ENCODE measurements at places on chromosomes 16 and 17. TPM values are rescaled to one million over a fixed set of nuclear protein-coding genes. Genes with fewer than 3 reads are reported as not detected.

Gene KLHL10
- total RNA-seq = 0.48 TPM

Gene SLC35G6
- not detected for total RNA-seq

Gene UNC13D
- 10.6 TPM for total RNA-seq

Gene CCL14
- 3.3 TPM for total RNA-seq

Gene MYCBPAP
- total RNA-seq = 1.3 TPM

Gene SLC5A11
- total RNA-seq = not detected

Gene SLC16A13
- total RNA-seq = 0.37 TPM

Gene TM4SF5
- total RNA-seq = not detected

Gene ADAD2
- total RNA-seq = 0.21 TPM

Gene USH1G
- 0.53 TPM for total RNA-seq

Gene PFN1
- 205 TPM for total RNA-seq

Gene NCBP3
- 42.0 TPM for total RNA-seq

Gene OR1A1
- not detected for total RNA-seq

Gene TUFM
- total RNA-seq = 44.4 TPM

Gene CD300LB
- total RNA-seq = not detected

Gene EPN3
- total RNA-seq = 4.4 TPM

Gene DNASE1L2
- total RNA-seq = 0.74 TPM

DNA sequence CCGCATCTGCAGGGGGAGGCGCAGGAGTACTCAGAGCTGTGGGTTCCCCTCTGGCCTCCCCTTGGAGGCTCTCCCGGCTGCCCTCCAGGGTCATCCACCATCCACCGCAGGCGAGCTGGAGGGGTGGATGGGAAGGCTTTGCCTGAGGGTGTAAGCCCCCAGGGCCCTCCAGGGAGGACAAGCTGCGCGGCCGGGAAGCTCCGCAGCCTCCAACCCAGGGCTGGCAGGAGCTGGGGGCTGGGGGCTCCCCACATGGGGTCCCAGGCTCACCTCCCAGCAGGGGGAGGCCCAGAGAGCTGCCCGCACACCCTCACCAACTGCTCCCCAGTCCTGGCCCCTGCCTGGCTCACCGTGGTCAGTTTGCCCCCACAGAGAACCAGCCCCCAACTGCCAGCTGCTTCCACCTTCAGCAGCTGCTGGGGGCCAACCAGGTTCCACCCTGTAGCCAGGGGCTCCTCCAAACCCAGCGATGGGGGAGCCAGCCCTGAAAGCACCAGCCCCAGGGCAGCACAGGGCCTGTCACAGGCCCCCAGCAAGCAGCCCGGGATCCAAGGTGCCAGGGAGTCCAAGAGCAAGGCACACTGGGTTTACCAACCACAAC is 19.8 kb upstream of the CHMP6 start:
- DNase-seq = no peak

DNA sequence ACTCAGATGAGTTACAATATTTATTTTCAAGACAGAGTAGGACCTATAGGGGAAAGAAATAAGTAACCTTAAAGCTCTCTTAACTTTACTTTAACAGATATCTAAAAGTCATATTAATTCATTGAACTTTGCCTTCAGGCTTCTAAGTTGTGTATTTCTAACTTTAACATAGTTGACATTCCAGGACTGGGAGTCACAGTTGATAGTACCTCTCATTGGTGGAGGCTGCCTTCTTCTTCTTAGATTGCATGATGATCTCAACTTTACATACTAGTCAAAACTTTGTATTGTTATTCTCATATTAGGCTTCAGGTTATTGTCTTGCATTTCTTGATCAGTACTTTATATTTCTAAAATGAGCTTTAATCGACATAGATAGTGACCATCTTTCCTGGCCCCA is 350.1 kb upstream of the KIF2B start:
- no peak for DNase-seq

DNA sequence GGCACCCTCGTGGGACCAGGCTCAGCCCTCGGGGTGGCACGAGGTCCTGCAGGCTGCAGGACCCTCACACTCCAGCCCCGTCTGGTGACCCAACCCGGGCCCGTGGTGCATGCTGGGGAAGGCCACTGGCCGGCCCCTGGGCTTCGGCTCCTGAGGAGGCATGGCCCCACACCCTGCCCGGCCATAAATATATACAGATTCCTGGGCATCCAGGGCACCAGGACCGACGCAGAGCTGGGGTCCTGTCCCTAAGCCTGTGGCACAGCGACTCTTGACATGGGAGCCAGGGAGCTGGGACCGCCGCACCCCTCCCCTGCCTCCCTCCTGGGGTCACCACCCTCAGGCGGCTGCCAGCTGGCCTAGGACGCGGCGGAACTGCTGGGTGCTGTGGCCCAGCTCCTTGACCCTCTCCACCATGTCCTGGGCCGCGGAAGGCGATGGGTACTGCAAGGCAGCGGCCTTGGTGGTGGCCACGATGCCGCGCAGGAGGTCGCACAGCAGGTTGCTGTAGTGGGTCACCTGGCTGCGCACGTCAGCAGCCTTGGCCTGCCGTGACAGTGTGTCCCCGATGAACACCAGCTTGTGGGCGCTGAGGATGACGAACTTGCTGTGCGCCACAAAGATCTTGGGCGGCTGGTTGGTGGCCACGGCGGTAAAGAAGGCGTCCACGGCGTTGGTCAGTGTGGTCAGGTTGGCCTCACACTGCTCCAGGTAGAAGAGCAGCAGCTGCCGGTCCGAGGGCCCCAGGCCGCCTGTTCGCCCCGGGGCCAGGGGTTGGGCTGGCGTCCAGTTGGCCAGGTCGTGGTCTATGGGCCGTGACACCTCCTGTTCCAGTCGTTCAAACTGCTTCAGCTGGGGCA is 10.6 kb downstream of the CTRB1 start:
- no peak for DNase-seq

GRCh38 chr17:43661699-43662412 is at the start of gene MEOX1:
Gene MEOX1 (minus strand): TSS chr17:43661922. CDS start chr17:43661534, 388 bp downstream.
- no peak for DNase-seq

GRCh38 chr16:21226749-21227148 is 6.8 kb upstream of the ANKS4B start:
- DNase-seq = no peak

DNA sequence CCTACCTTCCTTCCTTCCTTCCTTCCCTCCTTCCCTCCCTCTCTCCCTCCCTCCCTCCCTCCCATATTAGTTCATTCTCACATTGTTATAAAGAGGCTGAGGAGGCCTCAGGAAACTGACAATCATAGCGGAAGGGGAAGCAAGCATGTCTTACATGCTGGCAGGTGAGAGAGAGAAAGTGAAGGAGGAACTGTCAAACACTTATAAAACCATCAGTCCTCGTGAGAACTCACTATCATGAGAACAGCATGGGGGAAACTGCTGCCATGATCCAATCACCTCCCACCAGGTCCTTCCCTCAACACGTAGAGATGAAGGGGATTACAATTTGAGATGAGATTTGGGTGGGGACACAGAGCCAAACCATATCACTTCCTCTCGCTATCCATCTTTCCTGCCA is 281.6 kb upstream of the FOXF1 start:
- DNase-seq = no peak

- no peak for DNase-seq
Measured at GRCh38 chr17:48543854-48544348, 1.0 kb downstream of the HOXB2 start.

DNA sequence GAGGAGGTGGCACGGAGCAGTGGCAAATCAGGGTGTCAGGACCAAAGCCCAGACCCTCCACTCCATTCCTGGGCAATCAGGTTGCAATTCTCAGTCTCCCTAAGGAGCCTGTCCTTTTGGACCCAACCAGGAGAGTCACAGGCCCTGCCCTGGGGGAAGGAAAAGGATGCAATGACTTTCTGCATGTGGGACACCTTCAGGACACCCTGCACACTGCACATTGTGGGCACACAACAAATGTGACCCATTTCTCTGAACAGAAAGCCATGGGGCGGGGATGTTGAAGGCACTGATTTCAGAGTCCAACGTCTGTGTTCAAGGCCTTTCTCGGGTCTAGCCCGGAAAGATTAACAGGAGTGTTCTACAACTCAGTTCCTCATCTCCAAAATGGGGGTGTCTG is 286.2 kb upstream of the FOXF1 start:
- DNase-seq = no peak

GRCh38 chr17:33667052-33667509 is 374.0 kb upstream of the ASIC2 start:
- DNase-seq = no peak

DNA sequence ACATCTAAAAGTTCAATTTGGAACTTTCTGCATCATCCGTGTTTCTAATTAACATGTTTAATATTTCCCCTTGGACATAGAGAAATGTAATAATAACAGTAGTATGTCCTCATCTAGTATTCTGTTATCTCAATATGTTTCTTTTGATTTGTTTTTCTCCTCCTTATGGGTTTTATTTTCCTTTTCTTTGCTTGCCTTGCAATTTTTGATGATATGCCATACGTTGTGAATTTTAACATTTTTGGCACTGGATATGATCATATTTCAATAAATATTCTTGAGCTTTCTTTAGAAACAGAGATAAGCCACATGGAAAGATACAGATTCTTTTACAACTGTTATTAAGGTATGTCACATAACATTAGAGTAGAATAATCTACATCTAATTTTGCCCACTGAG is 1316.2 kb downstream of the CDH8 start:
- no peak for DNase-seq

DNA sequence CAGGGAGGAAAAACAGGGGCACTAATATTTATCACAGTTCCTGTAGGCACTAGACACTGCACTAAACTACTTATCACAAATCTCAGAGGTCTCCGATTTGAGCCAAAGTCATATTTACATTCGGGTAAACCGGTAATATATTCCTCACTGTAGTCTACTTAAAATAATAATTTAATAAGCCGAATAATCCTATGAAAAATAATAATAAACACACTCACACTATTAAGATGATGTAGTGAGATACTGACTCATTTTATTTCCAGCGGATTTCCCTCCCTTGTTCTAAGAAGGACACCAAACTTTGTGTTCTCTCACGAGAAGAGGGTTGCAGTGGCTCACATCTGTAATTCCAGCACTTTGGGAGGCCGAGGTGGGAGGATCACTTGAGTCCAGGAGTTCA is 36.6 kb upstream of the TNRC6A start:
- no peak for DNase-seq

GRCh38 chr16:86823888-86824671 is 245.7 kb downstream of the FOXL1 start:
- DNase-seq = no peak

- no peak for DNase-seq
Measured at GRCh38 chr16:3458278-3458851, 14.9 kb downstream of the NAA60 start.

- DNase-seq = no peak
Measured at GRCh38 chr16:83940630-83941378, 12.2 kb upstream of the OSGIN1 start.

- DNase-seq = no peak
Measured at GRCh38 chr17:31493656-31494155, 102.2 kb downstream of the RAB11FIP4 start.

DNA sequence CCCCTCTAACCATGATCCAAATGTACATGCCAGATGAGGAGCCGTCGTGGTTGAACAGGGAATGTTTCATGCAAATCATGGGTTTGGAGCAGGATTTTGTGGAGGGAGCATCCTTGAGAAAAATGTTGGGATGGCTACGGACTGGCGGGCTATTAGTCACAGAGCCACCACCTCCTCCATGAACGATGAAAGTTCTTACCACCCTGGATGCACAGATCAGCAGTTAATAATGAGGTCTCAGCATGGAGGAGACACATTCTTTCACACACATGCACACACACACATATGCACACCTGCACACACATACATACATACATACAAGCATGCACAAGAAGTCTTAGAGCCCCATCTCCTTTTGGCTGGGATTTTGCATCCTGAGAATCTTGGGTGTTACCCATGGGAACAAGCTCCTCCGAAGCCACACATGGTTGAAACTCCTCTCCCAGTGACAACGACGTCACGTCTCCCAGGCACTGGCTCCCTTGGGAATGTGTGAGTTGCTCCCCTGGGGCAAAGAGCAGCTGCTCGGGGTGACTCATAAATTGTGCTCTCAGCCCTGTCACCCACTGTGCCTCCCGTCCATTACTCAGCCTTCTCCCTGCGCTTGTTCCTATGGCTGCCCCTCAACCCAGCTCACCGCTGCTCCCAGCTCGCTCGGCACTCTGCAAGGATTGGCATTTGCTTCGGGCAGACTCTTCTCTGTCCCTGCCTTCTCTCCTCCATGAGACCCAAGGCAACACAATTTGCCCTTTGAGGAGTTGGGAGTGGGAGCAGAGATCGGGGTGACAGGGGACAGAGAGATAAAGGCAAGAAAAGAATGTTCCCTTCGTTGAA is 344.6 kb downstream of the SOX9 start:
- DNase-seq = no peak

GRCh38 chr16:85860413-85861094 is 38.4 kb upstream of the IRF8 start:
- DNase-seq = no peak

DNA sequence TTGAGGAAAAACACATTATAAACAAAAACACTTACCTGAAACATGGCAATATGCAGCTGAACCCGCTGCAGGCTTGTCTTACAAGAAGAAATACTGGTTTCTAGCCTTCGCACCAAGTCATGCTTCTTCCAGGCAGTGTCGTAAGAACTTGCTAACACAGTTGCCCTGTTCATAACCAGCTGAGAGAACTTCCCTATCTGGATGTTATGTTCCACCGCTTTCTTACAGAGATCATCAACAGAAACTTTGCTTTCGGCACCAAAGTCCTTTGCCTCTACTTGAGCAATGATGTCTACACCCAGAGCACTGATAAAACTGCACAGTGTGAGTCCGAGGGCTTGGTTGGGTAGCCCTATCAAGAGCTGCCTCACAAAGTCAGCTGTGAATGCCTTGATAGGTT is 27.9 kb upstream of the ARL6IP1 start:
- no peak for DNase-seq

GRCh38 chr17:2610195-2611175 is 17.0 kb downstream of the PAFAH1B1 start:
- DNase-seq = no peak

- DNase-seq = no peak
Measured at GRCh38 chr16:66898933-66899309, 18.6 kb downstream of the PDP2 start.

GRCh38 chr17:82152556-82153294 is 54.7 kb upstream of the FASN start:
- DNase-seq = no peak

GRCh38 chr16:87414251-87414680 is 22.1 kb downstream of the MAP1LC3B start:
- DNase-seq = no peak

DNA sequence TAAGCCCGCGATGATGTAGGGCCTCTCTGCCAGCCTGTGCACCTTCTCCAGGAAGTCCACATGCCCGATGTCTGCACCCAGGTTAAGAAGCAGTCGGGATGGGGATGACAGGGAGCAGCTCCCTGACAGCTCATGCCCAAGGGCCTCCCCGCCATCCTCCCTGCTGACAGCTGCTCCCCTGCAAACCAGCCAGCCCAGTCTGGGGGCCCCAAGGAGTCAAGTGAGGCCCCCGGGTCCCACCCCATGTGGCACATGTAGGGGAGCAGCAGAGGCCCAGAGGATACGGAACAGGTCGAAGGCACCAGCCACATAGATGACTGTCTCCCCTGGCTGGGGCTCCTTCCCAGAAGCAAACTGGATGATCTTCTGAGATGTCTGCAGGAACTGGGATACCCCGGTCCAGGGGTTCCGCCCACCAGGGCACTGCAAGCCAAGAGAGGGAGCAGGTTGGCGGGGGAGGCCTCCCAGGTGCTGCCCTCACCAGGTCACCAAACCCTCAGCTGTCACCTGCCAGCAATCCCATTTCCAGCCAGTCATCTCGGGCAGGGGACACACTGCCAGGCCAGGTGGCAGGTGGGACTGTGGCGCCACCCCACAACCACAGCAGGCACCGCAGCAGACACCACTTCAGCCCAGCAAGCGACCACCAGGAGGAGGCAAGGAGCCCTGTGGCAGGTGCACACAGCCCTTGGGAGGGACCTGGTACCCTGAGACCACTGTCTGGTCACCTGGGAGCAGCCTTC is 4.6 kb downstream of the PCYT2 start:
- DNase-seq = no peak
